ENCODE measurements at places on chromosomes 6 and 20.

GRCh38 chr6:157717340-157717748 is 105.7 kb upstream of the SNX9 start:
- DNase-seq: peak; percentile 55

- DNase-seq: peak; percentile 89
These were observed 118.8 kb upstream of the ARID1B start for GRCh38 chr6:156658186-156658965.

DNA sequence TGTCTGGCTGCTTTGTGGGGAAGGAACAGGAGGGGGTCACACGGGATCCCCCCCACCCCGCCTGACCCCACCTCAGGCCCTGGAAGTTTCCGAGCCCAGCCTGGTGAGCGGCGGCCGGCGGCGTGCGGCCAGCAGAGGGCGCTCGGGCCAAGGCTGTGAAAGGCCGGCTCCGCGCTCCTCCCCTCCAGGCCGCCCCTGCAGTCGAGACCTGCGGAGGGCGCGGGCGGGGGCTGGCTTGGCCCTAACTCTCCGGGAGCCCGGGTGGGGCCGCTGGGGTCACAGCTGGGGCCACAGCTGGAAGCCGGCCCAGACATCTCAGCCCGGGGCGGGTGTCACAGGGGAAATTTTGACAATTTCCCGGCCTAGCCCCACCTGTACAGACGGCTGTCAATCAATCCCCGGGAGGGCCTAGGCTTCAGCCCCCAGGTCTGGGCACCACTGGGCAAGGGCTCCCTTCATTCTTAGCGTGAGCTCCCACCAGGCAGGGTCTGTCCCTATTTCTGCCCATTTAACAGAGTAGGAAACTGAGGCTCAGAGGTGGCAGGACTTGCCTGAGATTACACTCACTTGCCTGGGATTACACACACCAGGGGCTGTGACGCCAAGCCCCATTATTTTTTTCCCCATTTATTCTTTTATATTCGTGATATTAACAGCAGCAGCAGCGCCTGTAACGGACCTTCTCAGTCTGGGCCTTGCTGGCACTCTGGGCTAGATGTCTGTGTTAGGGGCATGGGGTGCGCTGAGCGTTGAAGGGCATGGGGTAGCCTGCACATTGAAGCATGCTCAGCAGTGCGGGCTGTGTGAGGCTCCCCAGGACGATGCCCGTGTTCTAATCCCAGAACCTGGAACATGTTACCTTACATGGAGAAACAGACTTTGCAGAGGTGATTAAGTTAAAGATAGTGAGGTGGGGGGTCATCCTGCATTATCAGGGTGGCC is 23.0 kb downstream of the ZBP1 start:
- DNase-seq: peak; percentile 28

DNA sequence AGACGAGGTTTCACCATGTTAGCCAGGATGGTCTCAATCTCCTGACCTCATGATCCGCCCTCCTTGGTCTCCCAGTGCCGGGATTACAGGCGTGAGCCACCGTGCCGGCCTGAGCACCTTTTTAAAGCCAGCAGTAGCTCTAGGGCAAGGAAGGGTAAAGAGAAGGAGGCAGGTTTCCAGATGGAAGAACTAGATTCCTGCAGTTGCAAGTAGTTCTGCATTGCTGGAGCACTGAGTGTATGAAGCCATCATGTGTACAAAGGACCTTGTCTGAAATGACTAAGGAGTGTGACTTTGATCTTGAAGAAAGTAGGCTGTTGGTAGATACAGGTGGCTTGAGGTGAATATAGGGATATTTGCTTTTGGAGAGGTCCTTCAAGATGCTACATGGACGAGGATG is 4.2 kb downstream of the OR2A4 start:
- DNase-seq: no peak

- no peak for DNase-seq
These were observed 56.1 kb downstream of the ADAT2 start for GRCh38 chr6:143394389-143394788.

GRCh38 chr6:34524499-34524898 is 31.6 kb downstream of the SPDEF start:
- no peak for DNase-seq

- DNase-seq: no peak
These were observed 97.1 kb upstream of the PLCB4 start for GRCh38 chr20:8971669-8972316.

DNA sequence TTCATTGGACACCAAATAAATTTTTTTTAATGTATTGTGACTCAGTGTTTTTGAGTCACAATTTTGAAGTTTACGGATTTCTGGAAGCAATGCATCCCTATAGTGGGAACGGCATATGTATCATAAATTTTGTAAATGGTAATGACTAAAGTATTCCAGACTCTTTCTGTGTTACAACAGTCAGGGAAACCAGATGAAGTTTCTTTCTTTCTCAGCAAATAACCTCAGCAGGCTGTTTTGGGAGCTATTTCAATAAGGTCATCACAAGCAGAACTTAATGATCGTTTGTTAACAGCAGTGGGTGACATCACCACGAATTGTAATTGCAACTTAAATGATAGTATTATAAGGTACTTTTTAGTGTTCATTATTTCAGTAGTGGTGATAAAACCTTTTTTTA is 52.0 kb downstream of the HIVEP1 start:
- peak; percentile 71 for DNase-seq

Data from fibroblast of villous mesenchyme (primary cell).